ENCODE measurements at places on chromosomes 2 and 18.

DNA sequence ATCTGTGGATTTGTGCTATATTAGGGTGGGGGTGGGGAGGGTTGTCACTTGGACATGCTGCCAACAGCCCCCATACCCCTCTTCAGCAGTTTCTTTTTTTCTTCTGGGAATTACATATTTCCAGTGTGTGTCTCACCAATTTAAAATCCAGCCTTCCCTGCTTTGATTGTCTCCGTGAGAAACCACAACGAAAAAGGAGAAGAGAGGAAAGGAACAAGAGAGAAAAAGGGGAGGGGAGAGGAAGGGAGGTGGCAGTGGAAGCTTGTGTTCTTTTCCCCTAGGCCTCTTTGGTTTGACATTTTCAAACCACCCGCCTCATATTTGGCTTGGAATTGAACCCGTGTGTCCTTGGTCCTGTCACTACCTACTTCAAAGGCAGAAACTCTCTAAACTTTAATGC, 860 bp downstream of the CTNNA2 start:
- no peak for DNase-seq

GRCh38 chr18:35535297-35535696, 37.5 kb upstream of the INO80C start:
- DNase-seq, result no peak

DNA sequence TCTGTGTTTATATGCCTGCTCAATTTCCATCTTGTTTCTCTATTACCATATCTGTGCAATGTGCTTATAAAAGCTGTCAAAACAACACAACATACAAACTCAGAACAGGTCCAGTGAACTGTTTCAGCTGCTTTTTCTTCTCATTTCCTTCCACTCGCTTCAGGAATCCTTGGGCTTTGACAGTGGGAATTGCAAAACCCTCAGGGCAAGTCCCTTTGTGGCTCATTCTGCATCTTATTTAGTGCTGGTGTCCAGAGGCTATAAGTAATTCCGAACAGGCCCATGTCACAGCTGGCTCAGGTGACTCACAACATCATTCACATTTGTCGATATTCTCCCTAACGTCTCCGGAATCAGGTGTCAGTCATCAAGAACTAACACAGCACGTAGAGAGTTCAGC, 309.9 kb upstream of the ZNF521 start:
- DNase-seq, result no peak

DNA sequence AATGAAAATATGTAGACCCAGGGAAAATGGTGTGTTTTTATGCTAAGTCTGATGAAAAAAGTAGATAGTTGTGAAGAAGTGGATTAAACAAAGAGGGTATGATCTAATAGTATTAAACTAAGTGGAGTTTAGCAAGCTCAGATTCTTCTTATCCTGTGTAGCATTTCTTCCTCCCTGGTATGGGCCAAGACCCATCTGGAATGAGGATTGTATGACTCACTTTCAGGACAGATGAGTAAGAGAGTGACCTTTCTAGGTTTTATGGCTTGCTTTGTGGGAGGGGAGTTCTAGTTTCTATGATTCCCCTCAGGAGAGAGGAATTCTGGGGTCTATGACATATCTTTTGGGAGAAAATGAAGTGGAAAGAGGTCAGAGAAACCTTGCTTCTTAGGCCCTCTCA, 550.1 kb downstream of the SPAG16 start:
- DNase-seq, result no peak

DNA sequence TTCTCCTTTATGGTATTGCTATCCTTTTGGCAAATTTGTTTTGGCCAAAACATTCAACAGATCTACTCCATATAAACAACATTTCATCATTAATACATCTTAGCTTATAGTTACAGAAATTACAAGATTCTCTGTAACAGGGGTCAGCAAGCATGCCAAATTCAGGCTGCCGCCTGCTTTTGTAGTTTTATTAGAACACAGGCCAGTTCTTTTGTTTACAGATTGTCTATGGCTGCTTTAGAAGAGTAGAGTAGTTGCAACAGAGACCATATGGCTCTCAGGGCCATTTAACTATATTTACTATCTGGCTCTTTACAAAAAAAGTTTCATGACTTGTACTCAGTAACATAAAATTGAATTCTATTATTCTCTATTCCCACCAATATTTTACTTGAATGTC, 53.9 kb downstream of the LNPK start:
- DNase-seq, result no peak

DNA sequence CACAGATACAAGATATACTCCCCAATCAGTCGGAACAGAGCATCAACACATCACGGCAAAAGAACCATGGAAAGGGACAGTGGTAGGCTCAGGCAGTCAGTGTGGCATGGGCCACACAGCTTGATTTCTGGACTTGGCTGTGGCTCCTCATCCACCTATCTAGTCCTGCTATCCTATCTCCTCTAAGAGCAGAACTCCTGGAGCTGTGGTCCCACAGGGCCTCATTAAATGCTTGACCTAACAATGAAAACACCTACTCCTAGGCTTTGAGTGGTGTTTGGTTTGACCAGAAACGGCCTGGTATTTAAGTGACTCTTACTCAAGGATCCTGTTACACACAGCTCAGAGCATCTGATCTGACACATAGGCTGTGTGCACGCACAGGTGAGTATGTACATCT, 33.6 kb upstream of the SMAD2 start:
- no peak for DNase-seq

Measured in stimulated activated CD4-positive, alpha-beta T cell treated with anti-CD3 and anti-CD28 coated beads, Interleukin-1b, Interleukin-23, amount 100 ng/mL, for 4 hours (primary cell).